ENCODE measurements at places on chromosomes 3 and 15. TPM values are rescaled to one million over a fixed set of nuclear protein-coding genes. Genes with fewer than 3 reads are reported as not detected.

- DNase-seq: no peak
These were observed 485.4 kb downstream of the CNTN6 start for GRCh38 chr3:1578124-1578806.

GRCh38 chr3:33046521-33046920 is 50.4 kb downstream of the GLB1 start:
- DNase-seq: no peak

The CFAP100 gene
- not detected for total RNA-seq

DNA sequence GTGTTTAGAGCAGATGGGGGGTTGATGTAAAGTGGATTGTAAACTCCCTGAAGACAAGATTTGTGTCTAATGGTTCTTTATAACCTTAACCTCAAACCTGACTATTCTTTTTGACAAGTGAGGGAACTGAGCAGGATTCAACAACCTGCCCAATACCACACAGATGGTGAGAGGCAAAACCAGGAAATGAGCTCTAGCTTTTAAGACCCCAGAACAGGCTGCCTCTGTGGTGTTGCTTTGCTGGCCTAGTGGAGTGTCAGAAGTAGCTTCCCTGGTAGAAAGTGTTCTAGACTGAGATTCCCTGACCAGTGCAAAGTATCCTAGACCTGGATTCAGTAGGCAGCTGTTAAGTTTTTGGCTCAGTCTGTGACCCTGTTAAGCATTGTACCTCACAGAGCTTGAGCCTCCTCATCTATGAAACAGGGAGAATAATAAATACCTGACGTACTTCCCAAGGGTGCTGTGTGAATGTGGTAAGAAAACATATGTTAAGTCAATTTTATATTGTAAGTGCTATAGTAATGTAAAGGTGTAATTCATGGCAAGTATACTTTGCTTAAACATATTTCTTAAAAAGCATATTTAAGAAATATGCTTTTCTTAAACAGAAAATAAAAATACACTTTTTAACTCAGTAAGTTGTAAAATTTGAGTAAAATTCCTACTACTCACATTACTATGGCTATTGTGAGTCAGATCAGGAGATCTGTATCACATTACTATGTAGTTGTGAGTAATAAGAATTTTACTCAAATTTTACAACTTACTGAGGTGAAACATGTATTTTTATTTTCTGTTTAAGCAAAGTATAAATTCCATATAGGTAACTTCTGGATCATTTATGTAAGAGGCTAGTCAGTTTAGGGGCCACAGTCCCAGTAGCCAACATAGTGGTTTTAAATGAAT is 8.8 kb downstream of the GPR87 start:
- no peak for DNase-seq

- DNase-seq: no peak
These were observed 14.5 kb downstream of the EPHB1 start for GRCh38 chr3:134809427-134810051.

GRCh38 chr15:51505251-51505650 is 117.3 kb downstream of the DMXL2 start:
- DNase-seq: no peak

- peak; percentile 84 for DNase-seq
These were observed 546.1 kb downstream of the NTRK3 start for GRCh38 chr15:87710406-87710805.

- DNase-seq: no peak
These were observed 83.1 kb upstream of the VEPH1 start for GRCh38 chr3:157586293-157586692.

Measured in tongue (tissue), 3 donors.